HuH-7.5 (cell line): ENCODE measurements at places on chromosomes 3 and 15.

- no peak for DNase-seq
These were observed 309.3 kb upstream of the UBE2E2 start for GRCh38 chr3:22893644-22894325.

DNA sequence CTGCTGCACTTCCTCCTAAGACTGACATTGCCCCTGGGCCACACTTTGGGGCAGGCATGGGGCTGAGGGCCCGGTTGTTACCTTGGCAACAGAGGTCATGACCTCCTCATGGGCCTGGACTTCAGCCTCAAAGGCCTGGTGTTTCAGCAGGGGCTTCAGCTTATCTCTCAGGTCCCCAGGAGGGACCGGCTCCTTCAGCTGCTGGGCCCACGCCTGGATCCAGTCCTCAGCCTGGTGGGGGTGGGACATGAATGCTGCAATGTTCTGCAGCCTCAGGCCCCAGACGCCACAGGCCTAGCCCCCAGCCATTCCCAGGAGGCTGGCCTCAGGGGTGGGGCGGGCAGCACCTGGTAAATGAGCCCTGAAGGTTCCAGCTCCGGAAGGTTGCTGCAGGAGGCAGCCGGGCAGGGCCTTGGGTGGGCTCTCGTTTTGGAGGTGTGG, 27.6 kb downstream of the SPTBN5 start:
- peak; percentile 89 for DNase-seq

DNA sequence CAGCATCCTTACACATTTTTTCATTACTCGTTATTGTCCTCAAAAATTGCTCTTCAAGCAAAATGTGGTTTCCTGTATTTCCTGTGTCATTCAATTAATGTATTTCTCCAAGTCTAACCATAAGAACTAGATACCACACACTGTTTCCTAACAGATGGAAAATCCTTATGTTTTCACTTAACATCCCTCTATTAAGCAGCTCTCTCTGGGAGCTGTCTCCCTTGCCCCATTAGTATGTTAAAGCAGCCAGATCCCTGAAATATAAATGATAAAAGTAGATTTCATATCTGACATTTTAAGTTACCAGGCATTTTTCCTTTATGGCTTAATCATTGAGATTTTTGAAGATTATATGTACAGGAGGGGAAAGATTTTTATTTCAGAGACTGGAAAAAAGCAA, 15.9 kb downstream of the PFN2 start:
- DNase-seq, result no peak

- DNase-seq, result no peak
These were observed 6.1 kb downstream of the CLDN18 start for GRCh38 chr3:138016065-138016464.
